Bronchial epithelial cell (primary cell): ENCODE measurements at places on chromosomes 7 and 10. TPM values are rescaled to one million over a fixed set of nuclear protein-coding genes. Genes with fewer than 3 reads are reported as not detected.

MMD2 gene
- not detected in 2 replicates for total RNA-seq

TMEM130 gene
- not detected in 2 replicates for total RNA-seq

SFTPA1 gene
- total RNA-seq, result not detected in 2 replicates

DRGX gene
- total RNA-seq, result not detected in 2 replicates

- DNase-seq, result no peak
Observed at GRCh38 chr10:26770069-26770468, 72.6 kb downstream of the PDSS1 start.

- no peak for DNase-seq
Observed at GRCh38 chr7:28618383-28618782, 206.1 kb downstream of the CREB5 start.

DNA sequence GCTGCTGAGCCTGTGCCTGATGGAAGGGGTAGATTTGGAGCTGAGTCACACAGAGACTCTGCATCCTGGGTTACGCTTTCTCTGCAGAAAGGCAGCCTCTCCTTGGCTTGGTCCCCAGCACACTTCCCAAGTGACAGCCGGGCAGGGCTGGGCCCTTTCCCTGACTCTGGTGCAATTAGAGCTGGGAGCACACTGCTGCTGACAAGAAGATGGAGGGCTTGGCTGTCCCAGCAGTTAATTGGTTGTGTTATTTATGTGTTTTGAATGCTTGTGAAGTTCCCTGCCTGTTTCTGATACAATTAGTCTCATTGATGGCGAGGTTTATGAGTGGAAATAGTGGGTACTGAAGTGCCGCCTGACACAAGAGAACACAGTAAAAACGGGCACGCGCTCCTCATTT lies 123.6 kb downstream of the TCERG1L start:
- no peak for DNase-seq

- DNase-seq, result peak; percentile 2
Observed at GRCh38 chr7:266851-267840, 22.8 kb upstream of the FOXL3 start.

DNA sequence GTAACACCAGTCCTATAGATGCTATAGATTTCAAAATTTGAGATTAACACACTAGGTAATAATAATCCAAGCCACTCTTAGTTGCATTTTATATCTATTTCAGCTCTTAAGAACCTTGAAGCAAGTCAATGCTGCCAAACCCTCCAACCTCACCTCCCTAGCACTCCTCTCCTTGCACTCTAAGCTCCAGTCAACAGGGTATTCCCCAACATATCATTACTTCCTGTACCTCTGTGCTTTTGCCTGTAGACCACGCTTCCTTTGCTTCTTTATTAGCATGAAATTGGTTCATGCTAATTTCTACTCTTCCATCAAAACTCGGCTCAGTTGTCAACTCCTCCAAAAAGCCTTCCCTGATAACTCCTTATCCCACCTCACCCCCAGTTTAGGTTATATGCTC lies 24.6 kb downstream of the PEX1 start:
- no peak for DNase-seq

DNA sequence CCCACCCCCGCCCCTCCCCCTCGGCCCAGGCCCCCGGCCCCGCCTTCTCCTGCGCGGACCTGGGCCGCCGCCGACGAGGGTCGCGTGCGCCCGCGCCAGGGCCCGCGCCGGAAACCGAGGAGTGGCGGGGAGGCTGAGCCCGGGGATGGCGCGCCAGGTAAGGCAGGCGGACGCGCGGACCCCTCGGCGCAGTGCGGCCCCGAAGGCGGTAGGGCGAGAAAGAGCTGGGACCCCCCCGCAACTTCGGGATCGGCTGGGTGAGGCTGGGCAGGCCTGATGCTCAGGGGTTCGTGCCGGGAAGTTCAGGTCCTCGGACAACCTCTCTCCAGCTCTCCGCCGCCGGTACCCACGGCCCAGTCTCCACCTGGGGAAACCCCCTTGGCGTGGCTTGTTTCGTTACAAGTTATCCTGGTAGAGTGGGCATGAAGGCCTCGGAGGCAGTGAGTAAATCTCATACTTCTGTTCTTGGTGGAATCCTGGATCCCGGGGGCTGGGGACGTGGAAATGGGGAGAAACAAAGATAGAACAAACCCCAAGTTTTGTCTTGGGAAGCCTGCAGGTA lies 58.4 kb downstream of the ZNF467 start:
- no peak for DNase-seq

- DNase-seq, result no peak
Observed at GRCh38 chr10:77252380-77253146, 385.0 kb downstream of the KCNMA1 start.

GRCh38 chr7:2175514-2175913 lies 57.2 kb downstream of the MAD1L1 start:
- peak; percentile 78 for DNase-seq

DNA sequence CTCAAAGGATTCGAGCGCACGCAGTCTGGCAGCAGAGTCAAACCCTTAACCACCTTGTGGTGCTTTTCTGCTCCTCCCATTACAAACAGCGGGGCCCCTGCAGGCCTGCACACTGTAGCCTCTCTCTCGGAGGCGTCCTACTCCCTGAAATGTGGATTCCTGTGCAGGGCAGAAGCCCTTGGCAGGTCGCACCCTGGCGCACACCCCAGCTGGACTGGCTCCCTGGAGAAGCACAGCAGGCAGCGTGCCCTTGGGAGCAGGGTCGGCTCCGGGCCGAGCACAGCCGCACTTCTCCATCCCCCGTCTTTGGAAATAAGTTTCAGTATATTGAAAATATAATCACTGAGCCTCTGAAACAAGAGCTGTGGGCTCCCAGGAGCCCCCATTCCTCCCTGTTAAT lies 144.1 kb downstream of the C10orf105 start:
- DNase-seq, result no peak

- DNase-seq, result no peak
Observed at GRCh38 chr10:70549351-70549961, 53.1 kb downstream of the PRF1 start.

DNA sequence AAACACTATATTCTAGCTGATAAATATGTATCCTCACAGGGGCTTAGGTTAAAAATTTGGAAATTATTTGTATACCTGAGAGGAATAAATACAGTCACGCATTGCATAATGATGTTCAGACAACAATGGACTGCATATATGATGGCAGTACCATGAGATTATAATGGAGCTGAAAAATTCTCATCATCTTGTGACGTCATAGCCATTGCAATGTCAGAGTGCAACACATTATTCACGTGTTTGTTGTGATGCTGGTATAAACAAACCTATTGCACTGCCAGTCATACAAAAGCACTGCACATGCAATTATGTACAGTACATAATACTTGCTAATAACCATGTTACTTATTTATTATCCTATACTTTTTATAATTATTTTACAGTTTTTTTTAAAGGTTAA lies 31.4 kb downstream of the STEAP1B start:
- no peak for DNase-seq

- no peak for DNase-seq
Observed at GRCh38 chr10:130453036-130453720, 317.0 kb downstream of the GLRX3 start.

GRCh38 chr10:112565434-112566053 lies 118.5 kb downstream of the VTI1A start:
- DNase-seq, result peak; percentile 68

DNA sequence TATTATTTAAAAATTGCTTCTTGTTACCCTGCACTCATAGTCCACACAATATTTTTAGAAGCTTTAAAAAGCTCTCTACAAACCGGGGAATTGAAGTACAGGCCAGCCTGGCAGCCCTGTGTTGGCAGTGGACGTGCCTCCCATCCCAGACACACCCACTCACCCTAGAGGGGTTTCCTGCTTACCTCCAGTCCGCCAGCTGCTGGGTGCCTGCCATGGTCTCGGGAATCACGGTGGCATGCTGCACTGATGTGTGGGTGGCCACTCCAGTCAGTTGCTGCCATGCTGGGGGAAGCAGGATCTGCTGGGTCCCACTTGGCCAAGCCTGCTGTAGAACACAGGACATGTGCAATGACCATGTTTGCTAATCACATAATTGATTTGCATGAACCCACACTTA lies 80.4 kb downstream of the CLEC2L start:
- no peak for DNase-seq

DNA sequence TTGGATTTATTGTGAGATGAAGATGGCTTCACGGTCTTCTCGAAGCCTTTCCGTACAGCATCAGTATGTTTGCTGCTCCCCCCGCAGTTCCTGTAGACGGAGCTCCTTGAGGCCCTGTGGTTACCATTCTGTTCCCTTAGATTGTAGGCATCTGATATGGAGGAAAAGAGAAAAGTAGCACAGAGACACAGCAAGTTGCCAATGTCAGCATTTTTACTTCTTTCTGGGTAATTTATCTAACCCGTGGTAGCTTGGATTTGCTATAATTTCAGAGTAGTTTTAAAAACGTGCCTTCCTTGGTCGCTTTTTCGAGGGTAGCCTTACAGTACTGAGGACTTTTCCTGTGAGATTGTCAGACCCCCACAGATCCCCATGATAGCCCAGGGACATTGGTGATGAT lies 37.5 kb downstream of the WDR37 start:
- no peak for DNase-seq

GRCh38 chr7:143331179-143331801 lies 15.4 kb downstream of the CLCN1 start:
- DNase-seq, result peak; percentile 91

DNA sequence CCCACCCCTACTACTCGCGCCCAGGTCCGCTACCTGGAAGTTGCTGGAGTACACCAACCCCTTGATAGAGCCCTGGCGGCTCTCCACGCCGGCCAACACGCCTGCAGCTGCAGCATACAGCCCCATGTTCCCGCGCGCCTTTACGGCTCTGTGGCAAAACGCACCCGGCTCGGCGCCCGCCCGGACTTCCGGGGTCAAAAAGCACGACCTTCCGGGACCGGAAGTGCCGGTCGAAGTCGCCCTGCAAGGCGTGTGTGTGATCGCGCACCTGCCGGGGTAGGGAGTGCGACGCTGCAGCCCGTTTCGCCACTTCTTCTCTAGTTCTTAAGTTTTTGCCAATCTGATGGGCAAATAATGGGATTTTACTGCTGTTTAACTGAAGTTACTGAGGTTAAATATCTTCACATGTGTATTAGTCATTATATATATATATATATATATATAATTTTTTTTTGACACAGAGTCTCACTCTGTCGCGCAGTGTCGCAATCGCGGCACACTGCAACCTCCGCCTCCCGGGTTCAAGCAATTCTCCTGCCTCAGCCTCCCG lies at the start of gene NSUN5:
NSUN5 (minus strand) TSS at position 162 of the 550 bp plus-strand sequence; CDS start at position 126, 36 bp downstream.
- DNase-seq, result peak; percentile 38
